ENCODE measurements at places on chromosomes 5 and 9. TPM values are rescaled to one million over a fixed set of nuclear protein-coding genes. Genes with fewer than 3 reads are reported as not detected.

ARID3C gene
- 0.80 TPM for total RNA-seq

DNA sequence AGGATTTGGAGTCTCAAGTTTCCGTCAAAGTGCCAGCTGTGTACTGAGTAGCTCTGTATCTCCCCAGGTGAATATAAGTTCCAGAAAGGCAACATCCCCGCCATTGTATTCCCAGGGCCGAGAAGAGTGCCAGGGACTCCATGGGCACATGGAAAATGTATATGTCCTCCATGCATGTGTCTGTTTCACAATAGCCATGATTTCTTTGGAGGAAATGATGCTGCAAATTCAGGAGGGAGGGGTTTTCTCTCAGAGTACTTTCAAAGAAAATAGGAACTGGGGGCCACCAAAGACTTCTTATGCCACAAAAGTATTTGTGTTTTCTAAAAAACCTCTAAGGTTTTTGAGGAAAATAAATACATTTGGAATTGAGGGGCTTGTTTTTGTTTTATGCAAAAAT, 524.6 kb downstream of the BNC2 start:
- no peaks in the 10 kb centered on the region for H3K27me3 ChIP-seq
- H3K4me3 ChIP-seq, result no peak overlapping the region
- H3K27ac ChIP-seq, result no peak overlapping the region

DNA sequence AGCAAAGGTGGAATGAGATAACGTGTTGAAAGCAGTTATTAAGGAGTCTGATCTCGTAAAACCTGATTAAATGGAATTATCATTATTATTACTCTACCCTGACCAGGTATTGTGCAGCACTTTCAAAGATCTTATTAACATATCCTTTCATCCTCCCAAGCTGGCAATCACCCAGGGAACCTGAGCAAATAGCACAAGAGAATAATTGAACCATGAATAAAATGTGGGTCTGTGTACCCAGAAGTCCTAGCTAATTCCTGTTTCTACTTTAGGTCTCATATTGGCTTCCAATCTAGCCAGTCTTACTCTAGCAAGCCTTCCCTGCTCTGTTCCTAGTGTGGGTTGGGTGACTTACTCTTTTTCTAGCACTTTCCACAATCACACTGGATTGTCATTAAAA, 162.2 kb upstream of the STK32A start:
- H3K27me3 ChIP-seq, result no peaks in the 10 kb centered on the region
- no peaks in the 10 kb centered on the region for H3K4me1 ChIP-seq
- peaks cover 2% of the 10 kb centered on the region for H3K36me3 ChIP-seq
- no peak overlapping the region for H3K4me3 ChIP-seq
- no peak overlapping the region for H3K27ac ChIP-seq
- no peak for DNase-seq

- no peaks in the 10 kb centered on the region for H3K36me3 ChIP-seq
- H3K27ac ChIP-seq, result no peak overlapping the region
- H3K4me1 ChIP-seq, result no peaks in the 10 kb centered on the region
- no peaks in the 10 kb centered on the region for H3K27me3 ChIP-seq
- no peak for DNase-seq
Measured at GRCh38 chr9:109555215-109555614, 57.1 kb upstream of the PTPN3 start.

CCNJL gene
- total RNA-seq, result 10.4 TPM

- H3K4me3 ChIP-seq, result peak overlapping the region; percentile 54
- no peak overlapping the region for H3K27ac ChIP-seq
- H3K27me3 ChIP-seq, result no peaks in the 10 kb centered on the region
- DNase-seq, result no peak
Measured at GRCh38 chr5:43305948-43306565, 7.2 kb downstream of the HMGCS1 start.
